ENCODE measurements at places on chromosomes 12 and 14.

- no peak for DNase-seq
Observed at GRCh38 chr14:100345711-100346110, 22.6 kb downstream of the SLC25A47 start.

DNA sequence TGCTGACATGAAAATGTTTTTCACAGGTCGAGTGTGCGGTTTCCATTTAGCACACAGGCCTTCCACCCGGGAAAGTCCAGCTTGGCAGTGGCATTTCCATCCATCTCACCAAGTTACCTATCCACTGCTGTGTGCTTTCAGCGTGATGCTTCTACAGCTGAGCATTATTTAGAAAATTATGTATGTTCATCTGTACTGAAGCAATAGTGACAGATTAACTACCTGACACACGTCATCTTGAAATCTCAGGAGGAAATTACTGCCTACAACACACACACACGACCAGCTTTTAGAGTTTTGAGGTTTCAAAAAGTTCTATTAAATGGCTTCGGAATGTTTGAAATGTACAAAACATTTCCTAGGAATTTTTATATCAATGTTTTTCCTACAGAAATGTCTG is 39.4 kb downstream of the IFNG-AS1 start:
- no peak for DNase-seq

- peak; percentile 45 for DNase-seq
Observed at GRCh38 chr14:32073537-32074189, 3.4 kb upstream of the ARHGAP5 start.

GRCh38 chr14:39060818-39061437 is 42.1 kb downstream of the SEC23A start:
- DNase-seq, result no peak

GRCh38 chr14:96705422-96706092 is 91.6 kb upstream of the VRK1 start:
- DNase-seq, result peak; percentile 12

DNA sequence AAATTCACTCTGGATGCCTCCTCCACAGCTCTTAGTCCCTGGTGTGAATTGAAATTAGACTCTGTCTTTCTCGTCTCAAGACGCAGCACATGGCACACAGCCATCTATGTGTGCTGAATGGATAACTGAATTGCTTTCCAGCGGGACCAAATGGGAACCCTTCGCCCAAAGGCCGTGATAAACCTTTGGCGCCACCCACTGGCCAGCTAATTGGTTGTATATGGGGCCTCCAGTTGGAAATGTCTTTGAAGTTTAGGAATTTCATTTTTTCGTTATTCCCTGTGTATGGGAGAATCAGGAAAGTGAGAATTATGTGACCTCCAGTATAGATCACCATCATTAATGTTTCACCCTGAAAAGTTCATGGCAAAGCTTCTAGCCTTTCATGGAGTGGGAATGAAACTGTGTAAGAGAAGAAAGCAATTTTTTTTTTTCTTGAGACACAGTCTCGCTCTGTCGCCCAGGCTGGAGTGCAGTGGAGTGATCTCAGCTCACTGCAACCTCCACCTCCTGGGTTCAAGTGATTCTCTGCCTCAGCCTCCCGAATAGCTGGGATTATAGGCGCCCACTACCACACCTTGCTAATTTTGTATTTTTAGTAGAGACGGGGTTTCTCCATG is 9.8 kb upstream of the HSP90AA1 start:
- peak; percentile 61 for DNase-seq

Data from urothelium cell line (cell line).